Lower lobe of right lung (tissue), 2 donors: ENCODE measurements at places on chromosomes 6 and 20. TPM values are rescaled to one million over a fixed set of nuclear protein-coding genes. Genes with fewer than 3 reads are reported as not detected.

Gene ANGPT4
- total RNA-seq, result 6.0 TPM

Gene NFATC2
- total RNA-seq, result 6.6 TPM

Gene AGER
- 882 TPM for total RNA-seq

DNA sequence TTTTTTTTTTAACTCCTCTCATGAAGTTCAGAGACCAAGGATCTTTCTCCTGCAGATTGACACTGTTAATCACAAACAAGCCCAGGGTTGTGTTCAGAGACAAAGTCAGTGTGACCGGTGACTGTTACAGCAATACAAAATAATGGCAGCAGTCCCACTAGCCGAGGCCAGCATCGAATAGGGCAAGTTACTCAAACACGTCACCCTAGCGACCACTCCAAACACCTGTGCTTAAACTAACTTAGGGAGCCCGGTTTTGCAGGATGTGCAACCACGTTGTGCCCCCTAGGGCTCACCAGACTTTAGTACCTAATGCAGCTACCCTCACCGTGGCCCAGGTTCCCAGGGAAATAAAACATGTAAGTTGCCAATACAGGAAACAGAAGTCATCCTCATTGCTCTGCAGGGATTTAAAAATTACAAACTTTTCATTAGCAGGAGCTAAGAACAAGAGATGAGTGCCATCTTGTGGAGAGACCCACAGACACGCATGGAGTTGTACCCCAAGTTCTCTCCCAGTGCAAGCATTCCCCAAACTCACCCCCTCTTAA is 38.1 kb downstream of the FAM50B start:
- no peak overlapping the region for H3K4me3 ChIP-seq
- DNase-seq, result no peak
- no peak overlapping the region for H3K27ac ChIP-seq
- H3K27me3 ChIP-seq, result no peaks in the 10 kb centered on the region
- H3K36me3 ChIP-seq, result no peaks in the 10 kb centered on the region

GRCh38 chr6:13461307-13461706 is 26.1 kb downstream of the GFOD1 start:
- no peaks in the 10 kb centered on the region for H3K27me3 ChIP-seq
- H3K4me1 ChIP-seq, result peaks cover 54% of the 10 kb centered on the region
- no peak overlapping the region for H3K4me3 ChIP-seq
- DNase-seq, result no peak

GRCh38 chr6:128731249-128732165 is 151.4 kb upstream of the LAMA2 start:
- no peak overlapping the region for H3K4me3 ChIP-seq
- no peaks in the 10 kb centered on the region for H3K36me3 ChIP-seq
- H3K4me1 ChIP-seq, result no peaks in the 10 kb centered on the region
- no peak overlapping the region for H3K27ac ChIP-seq

- no peaks in the 10 kb centered on the region for H3K27me3 ChIP-seq
- H3K27ac ChIP-seq, result no peak overlapping the region
- DNase-seq, result no peak
- no peaks in the 10 kb centered on the region for H3K36me3 ChIP-seq
Observed at GRCh38 chr6:167093922-167094432, 28.9 kb upstream of the CCR6 start.

- no peak overlapping the region for H3K4me3 ChIP-seq
- no peak overlapping the region for H3K27ac ChIP-seq
- no peak for DNase-seq
Observed at GRCh38 chr6:150169181-150169580, 26.3 kb downstream of the PPP1R14C start.

DNA sequence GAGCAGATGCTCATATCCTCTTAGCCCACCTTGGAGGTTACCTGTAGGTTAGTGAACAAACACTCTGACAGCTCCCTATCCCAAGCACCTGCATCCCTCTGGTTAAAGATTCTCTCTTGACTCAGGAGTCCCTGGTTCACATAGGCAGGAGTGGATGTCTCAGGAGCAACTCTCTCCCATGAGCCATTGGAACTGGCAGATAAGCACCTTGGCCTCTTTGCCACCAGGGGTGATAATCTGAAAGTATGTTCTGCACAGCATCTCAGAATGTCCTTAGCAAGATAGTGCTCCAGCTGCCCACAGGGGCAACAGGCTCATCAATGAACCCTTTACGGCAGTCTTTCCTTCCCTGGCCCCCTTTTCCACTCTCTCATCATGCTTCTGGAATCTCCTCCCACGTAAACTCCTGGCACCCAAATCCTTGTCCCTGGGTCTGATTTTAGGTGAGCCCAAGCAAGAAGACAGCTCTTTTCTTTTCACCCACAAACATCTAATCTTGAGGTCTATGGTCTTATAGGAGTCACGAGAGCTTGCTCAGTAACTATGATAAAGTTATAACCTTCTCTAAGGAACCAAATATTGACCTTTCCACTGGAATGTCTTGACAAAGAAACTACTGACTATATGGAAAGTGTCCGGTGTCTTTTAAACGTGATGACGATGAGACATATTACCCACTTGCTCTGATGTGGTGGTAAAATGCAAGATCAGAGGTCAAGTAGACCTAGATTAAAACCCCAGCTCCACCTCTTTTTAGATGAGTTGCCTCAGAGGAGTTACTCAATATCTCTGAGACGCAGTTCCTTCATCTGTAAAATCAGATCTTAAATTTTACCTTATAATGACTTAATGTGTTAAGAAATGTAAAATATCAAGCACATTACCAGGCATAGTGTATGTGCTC is 39.8 kb upstream of the ISM1 start:
- no peak overlapping the region for H3K4me3 ChIP-seq
- H3K27me3 ChIP-seq, result no peaks in the 10 kb centered on the region
- no peak for DNase-seq
- no peak overlapping the region for H3K27ac ChIP-seq
- H3K36me3 ChIP-seq, result no peaks in the 10 kb centered on the region

- no peak overlapping the region for H3K27ac ChIP-seq
- H3K4me1 ChIP-seq, result no peaks in the 10 kb centered on the region
- H3K27me3 ChIP-seq, result peaks cover 7% of the 10 kb centered on the region
Observed at GRCh38 chr6:90385759-90386313, 89.2 kb upstream of the BACH2 start.

GRCh38 chr20:6595704-6596103 is 171.8 kb upstream of the BMP2 start:
- H3K27me3 ChIP-seq, result no peaks in the 10 kb centered on the region
- H3K36me3 ChIP-seq, result no peaks in the 10 kb centered on the region
- no peaks in the 10 kb centered on the region for H3K4me1 ChIP-seq
